Activated T-cell treated with anti-CD3 and anti-CD28 coated beads, Interleukin-2, amount 50 U/mL, for 4 hours (primary cell): ENCODE measurements at places on chromosomes 4 and X. TPM values are rescaled to one million over a fixed set of nuclear protein-coding genes. Genes with fewer than 3 reads are reported as not detected.

DNA sequence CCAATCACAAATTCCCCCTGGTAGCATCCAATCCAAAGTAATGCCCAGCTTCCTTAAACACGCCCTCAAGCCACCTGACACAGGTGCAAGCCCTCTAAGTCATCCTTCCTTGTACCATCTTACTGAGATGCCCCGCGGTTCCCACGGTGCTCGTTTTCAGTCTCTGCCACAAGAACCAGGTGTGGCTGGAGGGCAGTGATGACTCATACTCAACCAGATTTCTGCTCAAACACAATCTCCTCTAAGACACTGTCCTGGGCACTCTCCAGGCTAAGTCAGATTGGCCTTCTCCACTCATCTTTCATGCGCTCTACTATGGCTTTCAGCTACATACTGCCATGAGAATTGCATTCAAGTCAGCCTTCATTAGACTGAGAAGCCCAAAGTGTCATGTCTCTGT, 3.5 kb downstream of the SH3KBP1 start:
- no peak for DNase-seq

GRCh38 chr4:37993806-37994205, 33.6 kb downstream of the PTTG2 start:
- DNase-seq: no peak

DNA sequence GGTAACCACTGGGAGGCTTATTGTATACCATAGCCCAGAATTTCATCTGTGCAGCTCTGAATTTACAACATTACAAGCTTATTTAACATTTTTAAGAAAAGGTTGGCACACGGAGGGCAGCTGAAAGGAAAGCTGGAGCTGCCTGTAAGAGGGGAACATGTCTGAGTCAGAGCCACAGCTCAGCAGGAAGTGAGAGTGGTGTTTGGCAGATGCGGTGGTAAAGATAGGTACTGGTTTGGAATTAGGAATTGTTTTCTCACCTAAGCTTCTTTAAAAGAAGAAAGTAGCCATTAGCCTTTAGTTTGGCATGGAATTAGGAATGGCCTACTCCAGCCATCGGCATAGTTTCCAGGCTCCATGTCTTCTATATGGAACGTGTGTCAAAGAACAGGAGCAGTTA, 172.5 kb upstream of the ANXA3 start:
- DNase-seq: no peak

DNA sequence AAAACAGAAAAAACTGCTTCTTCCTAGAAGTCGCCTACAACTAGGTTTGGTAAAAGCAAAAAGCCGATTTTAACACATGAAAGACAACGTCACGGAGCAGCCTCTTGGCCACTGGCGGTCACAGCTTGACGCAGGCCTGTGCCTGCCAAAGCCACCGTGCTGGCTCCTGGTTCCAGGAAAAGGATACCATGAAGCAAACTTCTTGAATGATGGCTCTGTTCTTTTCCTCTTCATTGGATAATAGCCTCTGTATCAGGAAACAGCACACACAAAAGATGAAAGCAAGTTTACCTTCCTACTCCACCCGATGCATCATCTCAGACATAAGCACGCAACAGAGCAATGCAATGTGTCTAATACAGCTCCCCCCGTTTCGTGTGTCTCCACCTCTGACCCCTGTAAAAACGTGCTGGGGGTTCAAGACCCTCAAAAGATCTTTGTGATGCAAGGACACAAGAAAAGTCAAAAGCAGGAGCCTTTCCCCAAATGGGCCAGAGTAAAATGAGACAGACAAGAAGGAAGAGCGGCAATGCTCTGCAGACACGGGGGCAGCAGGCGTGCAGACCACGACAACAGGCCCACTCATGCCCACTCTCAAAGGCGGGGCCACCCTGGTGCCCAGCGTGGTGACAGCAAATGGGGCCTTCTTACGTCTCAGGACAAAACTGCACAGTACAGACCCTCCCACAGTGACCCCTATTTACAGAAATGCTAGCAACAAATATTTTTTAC, 19.4 kb downstream of the GAK start:
- no peak for DNase-seq

The ZIC3 gene
- total RNA-seq: not detected

The DOCK11 gene
- 22.0 TPM for total RNA-seq

The MAGEB6B gene
- total RNA-seq: not detected

The GABRA4 gene
- not detected for total RNA-seq

- no peak for DNase-seq
These were observed 24.4 kb downstream of the FRAS1 start for GRCh38 chr4:78081541-78081940.

DNA sequence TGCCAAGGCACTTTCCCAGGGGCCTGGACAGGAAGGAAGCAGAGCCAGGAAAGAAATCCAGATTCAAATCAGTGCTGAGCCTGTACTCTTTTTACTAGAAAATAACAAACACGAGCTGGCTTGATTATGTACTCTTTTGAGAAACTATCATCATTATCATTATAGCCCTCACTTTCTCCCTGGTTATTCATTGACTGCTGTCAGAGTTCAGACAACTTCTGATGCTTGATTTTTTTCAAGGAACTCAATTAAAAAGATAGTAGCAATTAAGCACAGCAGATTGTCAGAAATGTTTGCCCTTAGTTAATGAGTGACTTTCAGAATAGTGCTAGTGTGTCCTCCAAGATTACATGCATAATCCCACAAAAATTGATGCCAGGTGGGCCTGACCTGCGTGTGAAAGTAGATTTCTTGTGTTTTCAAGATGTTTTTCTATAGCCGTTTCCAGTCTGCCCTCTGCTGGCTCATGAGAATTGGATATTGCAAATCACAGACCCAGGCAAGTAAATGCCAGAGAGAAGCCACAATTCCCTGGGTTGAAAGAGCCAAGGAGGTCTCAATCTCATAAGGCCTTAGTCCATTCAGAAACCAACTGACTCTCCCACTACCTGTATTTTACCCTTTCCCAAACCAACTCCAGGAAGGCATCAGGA, 14.3 kb upstream of the PNPLA4 start:
- no peak for DNase-seq

DNA sequence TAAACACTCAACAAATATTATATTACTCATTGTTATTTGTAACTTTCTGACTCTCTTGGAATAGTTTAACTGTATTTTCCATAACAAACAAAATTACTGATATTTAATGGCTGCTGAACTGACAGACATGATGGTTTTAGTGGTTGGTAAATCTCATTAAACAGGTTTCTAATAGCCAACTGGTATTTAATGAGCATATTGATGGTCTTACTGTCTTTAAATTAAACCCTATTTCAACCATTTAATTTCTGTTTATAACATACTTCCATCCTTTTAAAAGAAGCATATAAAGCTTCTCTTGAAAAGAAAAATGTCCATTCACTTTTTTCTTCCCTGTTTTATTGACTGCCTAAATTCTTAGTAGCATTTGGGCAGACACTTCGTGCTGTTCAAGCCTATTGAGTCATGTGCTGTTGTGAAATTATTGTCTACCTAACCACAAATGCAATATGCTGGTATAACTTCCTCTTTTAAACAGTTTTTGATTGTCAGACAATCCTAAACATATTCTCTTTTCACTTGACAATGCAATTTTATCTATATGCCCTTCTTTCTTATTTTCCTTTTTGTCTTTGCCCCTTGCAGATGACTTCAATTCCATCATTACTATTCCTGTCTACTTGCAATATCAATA, 163.9 kb upstream of the SLC7A11 start:
- DNase-seq: no peak

- no peak for DNase-seq
These were observed 3.2 kb downstream of the RPS6KA3 start for GRCh38 chrX:20263474-20263873.

The ADRA2C gene
- total RNA-seq: not detected

DNA sequence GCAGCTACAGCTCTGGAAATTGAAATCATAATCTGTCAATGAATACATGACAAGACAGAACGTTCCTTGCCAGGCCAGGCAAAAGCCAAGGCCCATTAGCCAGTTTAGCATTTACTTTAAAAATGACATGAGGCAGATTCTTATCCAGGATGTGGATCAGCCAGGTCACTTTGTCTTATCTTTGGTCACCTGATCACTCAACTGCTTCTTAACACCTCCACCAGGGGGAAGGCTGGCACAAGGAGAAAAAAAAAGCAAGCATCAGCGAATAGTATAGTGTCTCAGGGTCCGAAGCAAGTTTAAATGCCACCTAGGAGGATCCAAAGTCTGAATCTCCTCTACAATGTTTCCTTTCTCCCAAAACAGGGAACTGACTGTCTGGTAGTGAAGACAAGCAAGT, 18.8 kb downstream of the ATP1B4 start:
- no peak for DNase-seq

- no peak for DNase-seq
These were observed 27.6 kb downstream of the UGT8 start for GRCh38 chr4:114626196-114626595.

The MAGEA2 gene
- not detected for total RNA-seq

DNA sequence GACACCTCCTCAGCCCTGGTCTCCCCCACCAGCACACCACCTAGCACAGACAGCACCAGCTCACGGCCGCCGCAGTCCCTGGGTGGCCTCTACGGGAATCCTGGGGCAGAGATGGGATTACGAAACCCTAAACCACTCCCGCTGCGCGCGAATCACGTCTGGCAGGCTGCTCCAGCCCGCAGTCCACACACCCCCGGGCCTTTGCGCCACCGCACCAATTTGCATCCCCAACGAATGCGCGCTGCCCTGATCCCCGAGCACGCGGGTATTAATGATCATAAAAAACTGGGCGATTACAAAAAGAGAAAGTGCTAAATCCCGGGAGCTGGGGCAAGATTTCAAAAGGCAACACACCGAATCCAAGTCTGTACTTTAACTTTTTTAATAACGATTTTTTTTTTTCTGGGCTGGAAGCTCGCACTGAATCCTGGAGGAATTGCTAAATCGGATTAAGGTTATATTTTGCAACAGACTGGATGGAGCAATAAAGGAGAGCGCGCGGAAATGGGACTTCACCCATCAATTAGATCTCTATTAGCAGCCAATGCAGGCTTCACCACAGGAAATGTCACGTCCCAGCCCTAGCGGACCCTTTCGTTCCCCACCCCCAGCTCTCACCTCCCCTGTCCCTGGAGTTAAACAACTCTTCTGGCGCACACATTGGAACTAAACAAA, 69.8 kb upstream of the TMEM33 start:
- no peak for DNase-seq

GRCh38 chrX:8726031-8726652, 5.8 kb downstream of the ANOS1 start:
- no peak for DNase-seq
